Endothelial cell of umbilical vein (primary cell): ENCODE measurements at places on chromosomes 4 and X. TPM values are rescaled to one million over a fixed set of nuclear protein-coding genes. Genes with fewer than 3 reads are reported as not detected.
A peak's percentile ranks its signal among the peaks of the same experiment; 100 is the strongest.

GRCh38 chr4:156898373-156899117, 73.1 kb downstream of the PDGFC start:
- no peak for DNase-seq

Gene CXorf49
- polyA plus RNA-seq: not detected in 2 replicates

- DNase-seq: no peak
Observed at GRCh38 chrX:49160908-49161307, 1.6 kb upstream of the MAGIX start.

DNA sequence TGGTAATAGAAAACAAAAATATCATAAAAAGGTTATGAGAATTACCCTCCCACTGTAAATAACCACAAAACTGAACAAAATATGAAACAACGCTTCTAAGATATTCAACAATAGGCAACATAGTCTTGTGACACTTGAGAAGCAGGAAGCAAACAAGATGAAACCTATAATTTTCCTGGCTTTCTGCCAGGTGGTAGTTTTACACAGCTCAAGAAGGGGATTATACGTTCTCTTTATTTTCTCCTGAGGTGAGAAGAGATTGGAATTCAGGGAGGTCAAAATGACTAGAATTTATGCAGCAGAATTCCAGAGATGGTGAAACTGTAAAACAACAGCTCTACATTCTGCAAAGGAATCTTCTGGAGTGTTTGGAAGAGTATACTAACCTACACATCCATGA, 186.0 kb downstream of the HHIP start:
- peak; percentile 26 for DNase-seq

DNA sequence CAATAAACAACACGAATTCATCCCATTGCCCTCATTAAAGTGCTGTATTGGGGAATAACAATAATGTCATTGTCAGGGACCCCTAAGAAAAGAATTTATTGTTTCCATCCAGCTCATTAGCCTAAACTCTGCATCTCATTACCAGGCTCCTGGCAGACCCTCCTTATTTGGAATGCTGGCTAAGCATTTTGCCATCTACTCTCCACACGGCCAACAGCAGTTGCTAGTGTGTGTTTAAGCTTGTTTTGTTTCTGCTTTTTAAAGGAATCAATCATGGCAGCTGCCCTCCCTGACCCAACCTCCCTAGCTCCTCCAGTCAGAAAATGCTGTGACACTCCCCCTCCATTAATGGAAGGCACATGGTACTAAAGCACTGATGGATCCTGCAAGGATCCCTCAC, 43.5 kb downstream of the GATB start:
- DNase-seq: no peak

Gene NEXMIF
- polyA plus RNA-seq: not detected in 2 replicates

Gene NWD2
- polyA plus RNA-seq: not detected in 2 replicates
